Naive thymus-derived CD4-positive, alpha-beta T cell (primary cell): ENCODE measurements at places on chromosomes 11 and 22. TPM values are rescaled to one million over a fixed set of nuclear protein-coding genes. Genes with fewer than 3 reads are reported as not detected.

GRCh38 chr11:79050786-79051185, 390.0 kb downstream of the TENM4 start:
- DNase-seq, result no peak

DNA sequence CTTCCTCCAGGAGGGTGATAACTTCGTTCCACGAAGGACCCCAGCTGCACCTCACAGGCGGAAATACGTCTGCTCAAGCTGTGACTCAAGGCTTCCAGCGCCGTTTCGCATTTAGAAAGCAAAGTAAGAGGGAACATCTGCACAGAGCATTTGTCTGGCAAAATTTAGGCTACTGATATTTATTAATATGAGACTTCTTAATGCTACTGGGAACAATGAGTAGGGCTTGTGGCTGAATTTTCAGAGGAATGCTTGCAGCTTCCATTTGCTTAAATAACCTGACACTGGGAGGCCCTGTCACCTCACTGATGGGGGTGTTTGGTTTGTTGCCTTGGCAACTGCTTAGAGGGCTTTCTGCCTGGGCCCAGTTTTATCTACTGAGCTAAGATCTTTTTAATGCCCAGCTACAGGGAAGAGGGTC, 14.7 kb upstream of the ST14 start:
- no peak for DNase-seq

DNA sequence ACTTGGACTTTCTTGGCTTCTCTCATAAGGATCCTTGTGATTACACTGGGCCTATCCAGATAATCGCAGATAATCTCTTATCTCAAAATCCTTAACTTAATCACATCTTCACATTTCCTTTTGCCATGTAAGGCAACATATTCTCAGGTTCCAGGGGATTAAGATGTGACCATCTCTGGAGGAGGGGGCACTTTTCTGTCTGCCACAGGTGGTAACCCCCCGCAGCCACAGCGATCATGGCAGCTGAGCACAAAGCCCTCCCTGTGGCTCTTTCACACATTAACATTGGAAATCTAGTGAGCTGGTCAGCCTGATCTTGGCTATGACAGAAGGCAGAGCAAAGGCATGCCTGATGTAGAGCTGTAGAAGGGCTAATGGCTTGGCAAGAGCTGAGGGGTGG, 69.1 kb upstream of the CD82 start:
- no peak for DNase-seq

DNA sequence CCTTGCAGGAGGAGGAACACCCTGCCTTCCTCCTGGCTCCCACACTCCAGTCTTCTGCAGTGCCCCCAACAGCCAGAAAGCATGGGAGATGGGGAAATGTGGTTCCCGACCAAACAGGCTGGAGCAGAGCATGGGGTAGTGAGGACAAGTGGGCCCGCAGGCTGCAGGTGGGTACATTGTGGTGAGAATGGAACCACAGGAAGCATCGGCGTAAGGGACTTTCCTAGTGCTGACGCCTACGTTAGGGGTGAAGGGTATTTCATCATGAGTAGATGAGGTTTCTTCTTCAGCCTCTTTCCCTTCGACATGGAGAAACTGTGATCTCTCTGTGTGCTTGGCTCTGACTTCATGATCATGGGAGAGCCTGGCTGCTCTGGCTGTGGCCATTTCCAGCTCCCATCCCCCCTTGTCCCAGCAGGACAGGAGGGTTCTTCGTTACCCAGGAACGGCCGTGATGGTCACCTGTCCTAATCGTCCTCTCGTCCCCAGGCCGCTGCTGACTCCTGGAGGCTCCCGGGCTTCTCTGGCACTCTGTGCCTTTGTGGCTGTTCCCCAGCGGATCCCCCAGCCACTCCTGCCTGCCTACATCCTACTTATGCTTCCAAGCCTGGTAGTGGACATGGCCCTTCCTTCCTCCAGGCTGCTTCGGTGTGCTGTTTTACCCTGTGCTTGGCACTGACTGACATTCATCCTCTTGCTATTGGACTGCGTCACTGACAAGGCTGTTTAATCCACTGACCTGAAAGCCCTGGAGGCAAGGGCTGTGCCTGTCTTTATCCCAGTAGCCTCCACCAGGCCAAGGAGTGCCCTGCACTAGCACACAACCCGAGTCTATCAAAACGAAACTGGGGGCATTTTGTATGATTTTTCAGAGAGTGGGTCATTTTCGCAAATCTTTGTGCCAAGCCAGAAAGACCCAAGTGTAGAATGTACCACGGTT, 65.2 kb upstream of the CECR2 start:
- peak; percentile 56 for DNase-seq

GRCh38 chr11:92837595-92837994, 131.9 kb upstream of the MTNR1B start:
- no peak for DNase-seq

DNA sequence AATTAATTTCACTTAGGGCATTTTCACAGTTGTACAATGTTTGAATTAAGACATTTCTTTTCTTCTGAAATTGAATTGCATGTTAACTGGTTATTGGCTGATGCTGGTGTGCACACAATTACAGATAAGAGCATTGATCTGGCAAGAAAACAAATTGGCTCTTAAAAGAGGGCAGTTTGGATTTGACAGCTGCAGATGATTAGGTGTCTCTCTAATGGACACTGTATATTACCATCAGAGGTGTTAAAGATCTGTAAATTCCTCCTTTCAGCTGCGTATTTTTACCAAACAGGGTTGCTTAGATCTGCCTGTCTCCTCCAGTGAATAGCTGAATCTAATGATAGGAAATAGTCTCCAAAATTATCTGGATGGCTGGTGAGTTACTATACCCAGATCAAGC, 198.5 kb downstream of the BLID start:
- no peak for DNase-seq

DNA sequence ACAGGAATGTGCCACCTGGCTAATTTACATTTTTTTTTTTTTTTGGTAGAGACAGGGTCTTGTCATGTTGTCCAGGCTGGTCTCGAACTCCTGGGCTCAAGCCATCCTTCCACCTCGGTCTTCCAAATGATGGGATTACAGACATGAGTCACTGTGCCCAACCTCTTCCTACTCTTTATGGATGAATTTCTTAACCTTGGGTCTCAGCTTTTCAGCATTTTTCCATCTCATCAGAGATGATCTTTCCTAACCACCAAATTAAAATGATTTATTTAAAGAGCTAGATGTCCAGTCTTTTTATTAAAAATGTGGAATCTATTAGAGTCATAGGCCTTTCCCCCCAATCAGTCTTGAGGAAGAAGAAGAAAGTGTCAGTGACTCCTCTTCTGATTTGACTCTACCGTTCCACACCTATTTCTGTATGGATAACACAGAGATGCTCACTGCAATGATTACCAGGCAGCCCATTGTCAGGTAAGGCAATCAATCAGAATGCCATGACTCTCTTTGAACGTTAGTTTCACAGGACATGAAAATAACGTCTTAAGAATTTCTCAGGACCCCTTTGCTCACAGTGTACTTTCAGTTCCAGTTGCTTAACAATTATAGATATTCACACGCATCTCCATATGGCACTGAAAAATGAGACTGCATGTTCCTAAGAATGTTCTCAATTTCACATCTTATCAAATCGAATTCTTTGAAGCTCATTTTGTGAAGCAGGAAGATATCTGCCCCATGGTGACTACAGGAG, 51.0 kb downstream of the MIAT start:
- DNase-seq, result no peak

GRCh38 chr11:131491503-131491902, 121.1 kb downstream of the NTM start:
- no peak for DNase-seq

KCNQ1 gene
- polyA plus RNA-seq, result 15.8 TPM

KMT5B gene
- 42.2 TPM for polyA plus RNA-seq

DNA sequence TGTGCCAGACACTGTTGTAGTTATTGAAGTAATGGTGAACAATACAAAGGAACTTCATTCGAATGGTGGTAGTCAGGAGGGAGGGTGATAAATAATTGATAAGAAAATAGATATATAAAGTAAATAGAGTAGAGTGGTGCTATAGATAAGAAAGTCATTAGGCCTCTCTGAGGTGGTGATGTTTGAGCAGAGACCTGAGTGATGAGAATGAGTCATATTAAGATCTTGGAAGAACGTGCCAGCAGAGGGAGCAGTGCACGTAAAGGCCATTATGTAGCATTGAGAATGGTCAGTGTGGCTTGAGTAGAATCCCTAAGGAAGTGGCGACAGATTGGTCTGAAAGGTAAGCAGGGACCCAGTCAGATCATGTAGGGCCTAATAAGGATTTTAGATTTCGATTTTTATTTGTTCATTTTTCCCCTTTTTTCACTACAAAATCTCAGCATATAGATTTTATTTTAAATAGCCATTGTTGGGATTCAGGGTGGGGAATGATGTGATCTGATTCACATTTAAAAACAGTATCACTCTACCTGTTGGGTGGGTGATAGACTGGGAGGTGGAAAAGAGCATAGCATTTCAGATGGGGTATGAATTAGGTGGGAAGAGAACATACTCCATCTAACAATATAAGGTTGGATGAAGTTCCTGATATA, 44.7 kb downstream of the CCDC90B start:
- DNase-seq, result no peak

PLEKHB1 gene
- 157 TPM for polyA plus RNA-seq

MOV10L1 gene
- polyA plus RNA-seq, result not detected

LBHD1 gene
- 3.5 TPM for polyA plus RNA-seq

RTN4RL2 gene
- polyA plus RNA-seq, result 0.08 TPM

VPREB3 gene
- polyA plus RNA-seq, result 1.5 TPM

MIAT gene
- polyA plus RNA-seq, result 0.13 TPM

GRCh38 chr11:60699936-60700335, 524 bp downstream of the MS4A8 start:
- no peak for DNase-seq

TSSK2 gene
- polyA plus RNA-seq, result not detected

- DNase-seq, result no peak
These were observed 33.0 kb downstream of the SLC17A6 start for GRCh38 chr11:22371160-22371559.

SCGB1A1 gene
- polyA plus RNA-seq, result not detected

- DNase-seq, result no peak
These were observed 9.9 kb upstream of the MMP8 start for GRCh38 chr11:102734650-102735049.

- DNase-seq, result no peak
These were observed 18.0 kb downstream of the FAM227A start for GRCh38 chr22:38638216-38638615.

CDC45 gene
- 1.7 TPM for polyA plus RNA-seq

PGA4 gene
- polyA plus RNA-seq, result not detected

APOA4 gene
- polyA plus RNA-seq, result not detected

GRCh38 chr11:2688381-2689231, 11.2 kb downstream of the KCNQ1OT1 start:
- no peak for DNase-seq

- no peak for DNase-seq
These were observed at the start of gene KCNK7 for GRCh38 chr11:65595543-65596281. KCNK7 (minus strand) TSS chr11:65595800; CDS start chr11:65595772, 28 bp downstream.
